Uterus (tissue), 4 donors: ENCODE measurements at places on chromosomes 1 and 21. TPM values are rescaled to one million over a fixed set of nuclear protein-coding genes. Genes with fewer than 3 reads are reported as not detected.

DNA sequence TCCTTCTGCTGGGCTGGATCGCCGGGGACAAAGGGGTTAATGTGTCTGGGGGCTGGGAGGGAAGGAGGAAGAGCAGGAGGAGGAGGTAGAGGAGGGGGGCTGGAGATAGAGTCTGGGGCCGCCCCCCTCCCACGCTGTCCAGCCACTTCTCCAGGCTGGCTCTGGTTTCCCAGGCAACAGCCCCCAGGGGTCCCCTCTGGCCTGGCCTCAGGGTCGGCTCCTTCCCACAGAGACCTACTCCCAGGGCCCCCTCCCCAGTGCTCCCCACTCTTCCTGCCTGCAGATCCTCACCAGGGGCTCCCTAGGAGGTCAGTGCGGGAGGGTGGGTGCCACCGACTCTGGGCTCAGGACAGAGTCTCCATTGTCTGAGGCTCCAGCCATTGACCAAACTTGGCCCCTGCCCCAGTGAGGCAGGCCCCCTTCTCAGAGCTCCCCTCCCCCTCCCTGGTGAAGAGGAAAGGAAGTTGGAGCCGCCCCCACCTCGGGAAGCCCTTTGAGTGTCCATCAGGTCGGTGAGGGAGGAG is 34.1 kb downstream of the ARHGEF10L start:
- no peak for DNase-seq
- no peak overlapping the region for H3K4me3 ChIP-seq
- H3K4me1 ChIP-seq, result peaks cover 14% of the 10 kb centered on the region
- no peaks in the 10 kb centered on the region for H3K27me3 ChIP-seq
- peak overlapping the region; percentile 25 for H3K27ac ChIP-seq
- H3K36me3 ChIP-seq, result no peaks in the 10 kb centered on the region

DNA sequence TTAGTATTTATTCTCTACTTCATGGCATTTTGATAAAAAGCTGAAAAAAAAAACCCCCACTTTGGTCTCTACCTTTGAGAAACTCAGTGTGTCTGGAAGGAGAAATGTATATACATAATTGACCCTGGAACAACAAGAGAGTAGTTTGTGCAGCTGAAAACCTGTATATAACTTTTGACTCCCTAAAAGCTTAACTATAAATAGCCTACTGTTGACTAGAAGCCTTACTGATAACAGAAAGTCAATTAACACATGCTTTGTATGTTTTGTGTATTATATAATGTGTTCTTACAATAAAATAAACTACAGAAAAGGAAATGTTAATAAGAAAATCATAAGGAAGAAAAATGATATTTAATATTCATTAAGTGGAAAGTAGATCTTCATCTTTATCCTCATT is 88.0 kb downstream of the NEK7 start:
- no peak overlapping the region for H3K4me3 ChIP-seq
- no peak for DNase-seq
- no peaks in the 10 kb centered on the region for H3K36me3 ChIP-seq
- peaks cover 6% of the 10 kb centered on the region for H3K4me1 ChIP-seq
- no peaks in the 10 kb centered on the region for H3K27me3 ChIP-seq
- no peak overlapping the region for H3K27ac ChIP-seq

GRCh38 chr1:4838231-4838630 is 183.8 kb downstream of the AJAP1 start:
- H3K36me3 ChIP-seq, result no peaks in the 10 kb centered on the region
- no peak overlapping the region for H3K27ac ChIP-seq
- H3K27me3 ChIP-seq, result no peaks in the 10 kb centered on the region
- H3K4me1 ChIP-seq, result no peaks in the 10 kb centered on the region
- no peak overlapping the region for H3K4me3 ChIP-seq

The ENSA gene
- 123 TPM for total RNA-seq

The BRINP3 gene
- total RNA-seq, result 0.76 TPM

The MYOM3 gene
- total RNA-seq, result not detected
